Pancreas (tissue), 10 donors: ENCODE measurements at places on chromosomes 1 and 21. TPM values are rescaled to one million over a fixed set of nuclear protein-coding genes. Genes with fewer than 3 reads are reported as not detected.

DNA sequence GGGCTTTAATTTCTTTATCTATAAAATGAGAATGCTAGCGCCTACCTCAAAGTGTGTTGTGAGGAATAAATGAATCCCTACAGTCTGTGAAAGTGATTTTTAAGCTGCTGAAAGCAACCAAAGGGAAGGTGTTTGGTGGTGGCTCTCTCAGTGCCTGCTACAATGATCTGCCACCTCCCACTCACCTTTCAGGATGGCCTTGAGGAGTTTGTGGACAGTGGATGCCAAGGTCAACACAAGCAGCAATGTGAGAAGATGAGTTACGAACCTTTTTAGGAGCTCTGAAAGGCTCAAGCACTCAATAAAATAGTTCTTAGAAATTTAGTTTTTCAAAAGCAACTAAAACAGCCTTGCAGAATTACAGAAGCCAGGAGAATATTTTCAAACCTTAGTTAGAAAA lies 176.6 kb upstream of the DPT start:
- H3K27ac ChIP-seq = no peak overlapping the region
- H3K4me1 ChIP-seq = peaks cover 22% of the 10 kb centered on the region
- DNase-seq = no peak
- no peak overlapping the region for H3K4me3 ChIP-seq

SMCP gene
- total RNA-seq = not detected

- no peaks in the 10 kb centered on the region for H3K36me3 ChIP-seq
- no peak overlapping the region for H3K27ac ChIP-seq
- peaks cover 9% of the 10 kb centered on the region for H3K4me1 ChIP-seq
- H3K27me3 ChIP-seq = no peaks in the 10 kb centered on the region
- no peak overlapping the region for H3K4me3 ChIP-seq
- no peak for DNase-seq
Measured at GRCh38 chr1:56375326-56375804, 204.0 kb downstream of the PLPP3 start.

DNA sequence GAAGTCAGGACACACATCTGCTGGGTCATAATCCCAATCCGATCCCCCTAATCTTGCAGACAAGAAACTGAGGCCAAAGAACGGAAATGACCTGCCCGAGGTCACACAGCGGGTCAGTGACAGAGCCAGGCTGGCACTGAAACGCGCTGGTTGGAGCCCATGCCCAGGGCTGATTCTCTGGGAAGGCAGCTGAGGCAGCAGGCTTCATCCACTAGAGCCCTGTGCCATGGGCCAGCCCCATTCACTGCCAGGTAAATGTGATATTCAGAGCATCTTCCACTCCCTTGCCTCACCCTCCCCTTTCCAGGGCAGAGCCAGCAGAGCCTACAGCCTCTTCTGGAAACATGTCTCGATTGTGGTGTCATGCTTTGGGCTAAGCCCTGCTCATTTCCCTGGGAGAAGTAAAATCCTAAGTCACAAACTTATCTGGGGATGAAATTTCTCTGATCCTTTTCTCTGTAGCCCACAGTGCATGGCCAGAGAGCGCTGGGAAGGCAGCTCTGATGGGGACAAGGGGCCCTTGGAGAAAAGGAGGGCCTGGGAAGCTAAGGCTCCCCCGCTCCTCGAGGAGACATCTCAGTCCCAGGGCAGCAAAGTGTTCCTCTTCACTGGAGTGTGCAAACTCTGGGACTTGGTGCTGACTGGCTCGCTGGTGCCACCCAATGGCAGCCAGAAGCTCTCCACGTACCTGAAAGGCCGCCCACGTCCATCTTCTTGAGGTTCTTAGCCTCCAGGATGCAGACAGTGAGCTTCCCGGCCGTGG lies 110.4 kb downstream of the SYT2 start:
- H3K27ac ChIP-seq = no peak overlapping the region
- no peaks in the 10 kb centered on the region for H3K4me1 ChIP-seq
- no peaks in the 10 kb centered on the region for H3K36me3 ChIP-seq
- DNase-seq = peak; percentile 20
- H3K27me3 ChIP-seq = no peaks in the 10 kb centered on the region

- no peak overlapping the region for H3K27ac ChIP-seq
- peaks cover 14% of the 10 kb centered on the region for H3K4me1 ChIP-seq
- H3K27me3 ChIP-seq = no peaks in the 10 kb centered on the region
- H3K4me3 ChIP-seq = no peak overlapping the region
Measured at GRCh38 chr1:147545133-147545532, 3.8 kb downstream of the BCL9 start.

CHML gene
- 3.6 TPM for total RNA-seq

PRKAA2 gene
- total RNA-seq = 1.9 TPM

TIAM1 gene
- total RNA-seq = 5.6 TPM

DNA sequence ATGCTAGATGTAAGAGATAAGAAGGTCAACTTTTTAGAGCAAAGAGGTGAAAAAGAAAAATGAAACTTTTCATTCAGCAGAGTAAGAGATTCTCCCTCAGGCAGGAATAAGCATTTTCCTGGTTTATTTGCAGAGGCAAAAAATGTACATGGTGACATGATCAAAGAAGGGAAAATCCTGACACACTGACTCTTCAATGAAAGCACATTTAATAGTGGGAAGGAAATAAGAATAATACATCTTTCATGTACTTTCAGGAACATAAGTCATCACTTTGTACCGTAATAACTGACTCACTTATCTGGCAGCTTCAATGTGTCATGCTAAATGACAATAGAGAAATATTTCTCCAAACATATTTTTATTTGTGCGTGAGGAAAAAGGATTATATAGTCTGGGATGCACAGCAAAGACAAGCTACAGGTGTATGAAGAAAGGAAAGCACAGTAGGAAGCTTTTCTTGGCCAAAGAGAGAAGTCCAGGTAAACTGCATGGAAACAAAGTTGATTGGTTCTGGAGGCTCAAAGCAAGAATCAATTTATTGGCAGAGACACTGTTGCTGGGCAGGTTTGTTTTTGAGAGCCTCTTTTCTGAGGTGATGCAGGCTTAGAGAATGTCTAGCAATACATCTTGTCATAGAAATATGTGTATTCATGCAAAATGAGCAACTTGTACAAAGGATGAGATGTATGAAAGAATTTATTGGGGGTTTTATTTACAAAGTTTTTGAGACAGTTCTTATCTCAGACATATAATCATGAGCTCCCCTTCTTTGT lies 1409.0 kb downstream of the PLA2G4A start:
- H3K36me3 ChIP-seq = no peaks in the 10 kb centered on the region
- H3K27ac ChIP-seq = no peak overlapping the region
- no peak overlapping the region for H3K4me3 ChIP-seq
- no peaks in the 10 kb centered on the region for H3K27me3 ChIP-seq
- DNase-seq = no peak
- no peaks in the 10 kb centered on the region for H3K4me1 ChIP-seq

S100A7 gene
- not detected for total RNA-seq

XCL2 gene
- 0.52 TPM for total RNA-seq

RGSL1 gene
- total RNA-seq = not detected
